ENCODE measurements at places on chromosomes 5 and 9.

DNA sequence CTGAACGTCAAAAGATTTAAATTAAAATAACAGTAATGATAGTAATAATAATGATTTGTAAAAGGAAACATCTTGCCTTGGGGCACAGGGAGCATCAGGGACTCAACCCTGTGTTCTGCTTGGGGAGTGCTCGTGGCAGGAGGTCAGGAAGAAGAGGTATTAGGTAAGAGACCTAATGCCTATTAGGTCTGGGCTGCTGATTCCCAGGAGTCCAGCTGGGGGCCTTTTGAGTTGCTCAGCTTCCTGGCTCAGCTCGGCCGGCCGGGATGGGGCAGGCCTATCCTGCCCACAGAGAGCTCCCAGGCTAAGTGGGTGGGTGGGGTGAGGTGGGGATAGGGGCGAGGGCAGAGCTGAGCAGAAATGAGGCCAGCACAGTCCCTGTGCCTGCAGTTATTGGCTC is 17.5 kb downstream of the LMX1B start:
- no peak for DNase-seq

DNA sequence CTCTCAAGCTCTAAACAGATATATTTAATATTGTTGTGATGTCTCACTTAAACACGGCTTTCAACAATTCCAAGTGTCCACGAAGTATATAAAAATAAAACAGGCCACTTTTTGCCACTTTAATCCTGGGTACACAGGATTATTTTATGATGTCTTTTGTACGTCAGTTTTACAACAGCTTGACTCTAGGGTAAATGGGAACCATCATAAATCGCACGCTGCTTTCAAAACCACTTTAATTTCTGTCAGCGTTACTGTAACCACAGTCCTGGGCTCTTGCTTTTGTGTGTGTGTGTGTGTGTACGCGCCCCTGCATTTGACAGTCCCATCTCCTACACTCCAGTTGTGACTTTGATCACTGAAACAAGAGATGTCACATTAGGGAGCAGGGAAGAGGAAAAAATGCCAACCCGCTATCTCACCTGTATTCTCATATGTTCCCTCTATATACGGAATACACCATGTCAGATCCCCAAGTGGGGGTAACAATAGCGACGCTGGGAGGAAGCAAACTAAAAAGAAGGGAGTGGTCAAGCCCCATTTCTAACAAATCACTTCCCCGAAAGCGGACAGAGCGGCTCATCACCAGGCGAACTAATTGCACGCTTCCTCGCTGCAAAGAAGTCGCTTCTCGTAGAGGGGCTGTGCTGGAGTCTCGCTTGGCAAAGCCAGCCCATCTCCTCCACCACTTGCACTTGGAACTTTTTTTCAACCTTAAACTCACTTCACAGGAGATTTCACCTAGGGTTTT is 1.2 kb downstream of the BNC2 start:
- no peak for DNase-seq

DNA sequence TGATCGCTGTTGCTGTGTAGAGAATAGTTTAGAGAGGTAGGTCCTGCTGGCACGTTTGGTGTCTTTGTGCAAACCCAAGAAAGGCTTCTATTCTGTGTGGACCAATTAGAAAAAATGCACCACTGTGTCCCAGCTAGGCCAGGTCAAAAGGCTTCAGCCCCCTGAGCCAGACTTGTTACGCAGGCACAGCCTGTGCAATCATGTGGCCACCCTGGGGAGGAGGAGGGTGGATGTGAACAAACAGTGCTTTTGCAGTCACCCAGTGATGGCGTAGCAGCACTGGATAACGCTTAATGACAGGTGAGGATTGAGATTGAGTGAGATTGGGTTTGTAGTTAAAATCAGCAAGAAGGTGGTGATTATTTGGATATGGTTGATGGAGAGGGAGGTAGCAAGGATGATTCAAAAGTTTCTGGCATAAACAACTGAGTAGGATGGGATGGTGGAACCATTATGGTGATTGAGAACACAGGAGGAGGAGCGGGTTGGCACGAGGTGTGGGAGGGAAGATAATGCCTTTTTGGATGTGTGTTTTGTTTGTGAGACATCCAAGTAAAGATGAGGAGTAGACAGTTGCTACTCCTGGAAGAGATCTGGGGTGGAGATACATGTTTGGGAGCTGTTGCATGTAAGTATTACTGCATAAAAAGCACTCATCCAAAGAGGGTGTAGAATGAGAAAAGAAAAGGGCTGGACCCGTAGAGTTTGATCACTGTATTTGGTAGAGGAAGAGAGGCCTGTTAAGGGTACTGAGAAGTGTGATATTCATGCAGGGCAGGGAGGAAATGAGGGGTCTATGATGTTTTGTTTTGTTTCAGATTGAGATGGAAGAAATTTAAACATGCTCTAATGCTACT is 6.7 kb downstream of the GCNT1 start:
- DNase-seq = no peak

GRCh38 chr9:132578367-132578932 is 4.0 kb upstream of the BARHL1 start:
- no peak for DNase-seq

DNA sequence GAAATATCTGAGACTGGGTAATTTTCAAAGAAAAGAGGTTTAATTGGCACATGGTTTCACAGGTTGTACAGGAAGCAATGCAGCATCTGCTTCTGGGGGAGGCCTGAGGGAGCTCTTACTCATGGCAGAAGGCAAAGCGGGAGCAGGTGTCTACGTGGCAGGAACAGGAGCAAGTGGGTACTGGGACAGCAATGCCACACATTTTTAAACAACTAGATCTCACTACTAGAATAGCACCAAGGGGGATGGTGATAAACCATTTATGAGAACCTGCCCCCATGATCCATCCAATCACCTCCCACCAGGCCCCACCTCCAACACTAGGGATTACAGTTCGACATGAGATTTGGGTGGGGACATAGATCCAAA is 47.6 kb upstream of the HOMER1 start:
- no peak for DNase-seq

- no peak for DNase-seq
Observed at GRCh38 chr5:168301593-168302390, 10.3 kb downstream of the WWC1 start.

GRCh38 chr5:55557123-55557522 is 22.4 kb upstream of the PLPP1 start:
- DNase-seq = no peak

DNA sequence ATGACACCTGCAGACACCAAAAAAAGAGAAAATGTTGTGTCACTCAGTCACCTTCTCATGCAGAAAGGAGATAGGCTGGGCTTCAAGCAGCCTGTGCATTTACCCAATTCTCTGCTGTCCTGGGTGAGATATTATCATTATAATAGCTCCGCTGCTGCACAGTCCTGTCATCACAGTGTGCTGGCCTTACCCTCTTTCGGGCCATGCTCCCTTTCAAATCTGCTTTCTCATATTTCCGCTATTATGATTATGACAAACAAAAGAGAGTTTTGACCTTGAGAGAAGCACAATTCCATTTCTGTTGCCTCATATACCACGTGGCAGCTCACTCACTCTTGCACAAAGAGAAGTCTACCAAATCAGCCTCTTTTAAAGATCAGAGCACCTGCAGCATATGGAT is 1350.1 kb upstream of the ACO1 start:
- DNase-seq = no peak

DNA sequence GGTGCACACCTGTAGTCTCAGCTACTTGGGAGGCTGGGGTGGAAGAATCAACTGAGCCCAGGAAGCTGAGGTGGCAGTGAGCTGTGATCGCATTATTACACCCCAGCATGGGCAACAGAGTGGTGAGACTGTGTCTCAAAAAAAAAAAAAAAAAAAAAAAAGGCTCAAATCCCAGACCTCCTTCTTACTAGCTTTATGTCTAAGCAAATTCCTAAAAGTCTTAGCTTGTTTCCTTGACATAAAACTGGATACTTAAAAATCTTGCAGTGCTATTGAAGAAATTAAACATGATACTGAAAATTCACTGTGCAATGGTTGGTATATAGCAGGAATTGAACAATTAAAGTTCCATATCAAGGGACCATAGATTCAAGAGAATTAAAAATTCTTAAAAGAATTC is 45.0 kb downstream of the PCDHGC5 start:
- DNase-seq = no peak

DNA sequence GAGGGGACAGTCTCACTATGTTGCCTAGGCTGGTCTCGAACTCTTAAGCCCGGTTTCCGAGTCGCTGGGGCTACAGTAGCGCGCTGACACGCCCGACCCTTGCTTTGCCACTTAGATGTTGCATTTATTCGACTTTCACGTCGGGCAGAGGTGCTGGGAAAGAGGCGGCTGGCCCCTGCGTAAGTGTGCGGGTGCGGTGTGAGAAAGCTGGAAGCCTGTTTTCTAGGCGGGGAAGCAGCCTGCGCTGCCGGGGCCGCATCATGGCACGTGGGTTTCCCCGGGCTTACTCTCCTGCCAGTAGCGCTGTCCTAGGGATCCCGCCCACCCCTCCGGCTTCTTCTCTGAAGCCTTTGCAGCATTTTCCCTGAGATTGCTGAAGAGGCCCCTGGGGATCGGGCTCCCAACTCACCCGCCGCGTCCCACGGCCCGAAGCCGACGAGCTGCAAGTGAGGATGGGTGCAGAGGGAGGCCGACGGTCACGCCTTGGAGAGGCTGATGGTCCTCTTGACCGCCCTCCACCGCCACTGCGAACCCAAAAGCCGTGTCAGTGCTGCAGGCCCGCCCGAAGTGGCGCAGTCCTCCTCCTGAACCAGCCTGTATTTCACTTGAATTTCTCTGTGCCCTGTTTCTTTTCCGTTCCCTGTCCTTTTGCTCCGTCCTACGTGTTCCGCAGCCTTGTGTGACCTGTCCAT is 5.8 kb upstream of the TRIM41 start:
- no peak for DNase-seq

- DNase-seq = no peak
Observed at GRCh38 chr5:128876569-128877382, 88.5 kb upstream of the SLC27A6 start.

DNA sequence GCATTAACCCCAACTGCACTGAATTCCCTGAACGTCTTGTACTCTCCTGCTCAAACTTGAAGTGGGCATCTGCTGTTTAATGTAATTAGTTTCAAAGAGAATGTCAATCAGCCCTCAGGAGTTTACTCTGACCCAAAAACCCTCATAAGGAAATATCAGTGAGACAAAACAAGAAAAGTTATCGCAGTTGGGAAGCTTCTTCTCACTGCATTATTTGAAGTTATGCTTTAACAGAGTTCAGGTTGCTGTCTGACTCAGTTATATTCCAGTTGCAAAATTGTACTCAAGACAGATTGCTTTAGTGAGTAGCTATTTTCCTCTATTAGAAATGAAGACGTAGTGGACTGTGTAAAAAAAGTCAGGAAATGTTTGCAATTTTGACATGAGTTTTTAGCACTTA is 52.1 kb downstream of the PPIC start:
- DNase-seq = no peak

DNA sequence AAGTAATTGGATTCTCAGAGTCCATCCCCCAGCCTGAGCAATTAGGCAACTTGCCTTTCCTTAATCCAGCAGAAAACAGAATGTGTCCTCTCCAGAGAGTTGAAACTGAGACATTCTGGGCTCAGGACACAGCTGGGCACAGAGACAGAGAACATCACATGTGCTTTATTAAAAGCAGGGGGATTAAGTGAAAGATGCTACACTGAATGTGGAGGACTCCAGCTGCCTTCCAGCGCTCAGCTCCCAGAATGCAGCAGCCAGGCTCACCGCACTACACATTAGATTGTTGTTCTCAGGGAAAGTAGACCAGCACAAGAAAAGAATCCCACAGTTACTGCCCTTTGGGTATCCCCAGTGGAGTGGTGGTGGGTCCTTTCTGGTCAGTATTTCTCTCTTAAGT is 141.6 kb upstream of the IL12B start:
- DNase-seq = no peak

DNA sequence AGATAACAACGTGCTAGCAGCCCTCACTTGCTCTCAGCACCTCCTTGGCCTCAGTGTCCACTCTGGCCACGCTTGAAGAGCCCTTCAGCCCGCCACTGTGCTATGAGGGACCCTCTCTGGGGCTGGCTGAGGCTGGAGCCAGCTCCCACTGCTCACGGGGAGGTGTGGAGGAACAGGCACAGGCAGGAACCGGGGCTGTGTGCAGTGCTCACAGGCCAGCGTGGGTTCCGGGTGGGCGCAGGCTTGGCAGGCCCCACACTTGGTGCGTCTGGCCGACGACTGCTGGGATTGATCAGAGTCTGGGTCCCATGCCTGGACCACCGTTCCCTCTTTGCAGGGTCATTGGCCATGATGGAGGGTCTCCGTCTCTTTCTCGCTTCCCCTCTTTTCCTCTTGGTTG is 194.3 kb upstream of the GRAMD2B start:
- DNase-seq = no peak

DNA sequence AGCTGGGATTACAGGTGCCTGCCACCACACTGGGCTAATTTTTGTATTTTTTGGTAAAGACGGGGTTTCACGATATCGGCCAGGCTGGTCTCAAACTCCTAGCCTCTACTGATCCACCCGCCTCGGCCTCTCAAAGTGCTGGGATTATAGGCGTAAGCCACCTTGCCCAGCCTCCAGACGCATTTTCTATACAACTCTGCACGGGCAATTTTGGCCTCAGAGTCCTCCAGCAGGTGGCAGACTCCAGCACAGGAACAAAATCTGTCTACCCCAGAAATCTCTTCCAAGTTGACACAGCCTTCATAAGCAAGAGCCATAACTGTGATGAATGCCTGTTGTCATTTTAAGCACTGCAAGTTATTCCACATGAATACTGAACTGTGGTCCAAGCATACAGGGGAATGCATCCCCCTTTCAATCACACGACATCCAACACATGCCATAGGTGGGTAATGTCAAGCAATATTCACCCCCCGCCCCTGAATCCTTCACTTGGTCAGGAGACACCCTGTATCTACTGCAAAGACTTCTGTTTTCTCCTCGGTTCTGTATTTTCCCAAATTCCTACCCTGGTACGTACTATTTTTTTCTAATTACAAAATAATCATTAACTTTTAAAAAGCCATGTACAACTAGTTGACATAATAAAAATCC is 50.8 kb downstream of the ALDH7A1 start:
- peak; percentile 26 for DNase-seq

- no peak for DNase-seq
Observed at GRCh38 chr9:4435197-4435596, 55.1 kb upstream of the SLC1A1 start.

- DNase-seq = no peak
Observed at GRCh38 chr5:130805648-130806047, 359.4 kb downstream of the HINT1 start.

GRCh38 chr9:131641618-131642495 is 96.5 kb downstream of the PRRT1B start:
- DNase-seq = no peak

DNA sequence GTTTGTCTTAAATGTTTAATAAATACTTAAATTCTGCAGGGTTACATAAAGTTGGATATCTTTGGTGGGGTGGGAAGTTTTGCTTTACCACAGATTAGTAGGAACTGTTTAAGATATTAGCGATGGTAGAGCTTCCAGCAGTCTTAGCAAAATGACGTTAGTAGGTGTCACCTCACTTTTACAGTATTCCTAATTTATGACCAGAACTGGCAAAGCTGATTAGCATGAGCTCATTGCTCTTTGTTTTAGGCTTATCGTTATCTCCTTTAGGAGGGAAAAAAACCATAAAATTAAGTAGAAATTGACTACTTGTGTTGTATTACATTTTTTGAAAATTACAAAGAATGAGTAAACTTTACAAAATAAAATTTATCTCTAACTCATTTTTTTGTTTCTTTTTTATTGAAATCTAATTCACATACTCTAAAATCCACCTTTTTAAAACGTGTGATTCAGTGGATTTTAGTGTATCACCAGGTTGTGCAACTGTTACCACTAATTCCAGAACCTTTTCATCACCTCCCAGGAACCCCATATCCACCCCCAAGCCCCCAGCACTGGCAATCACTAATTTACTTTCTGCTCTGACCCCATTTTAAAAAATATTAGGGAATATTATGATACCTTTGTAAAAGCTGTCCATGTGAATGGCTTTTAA is 129.5 kb downstream of the TRIO start:
- DNase-seq = no peak

- no peak for DNase-seq
Observed at GRCh38 chr9:112334432-112334841, 1.0 kb upstream of the PTBP3 start.
